Mammary epithelial cell (primary cell): ENCODE measurements at places on chromosomes 5 and 9.

DNA sequence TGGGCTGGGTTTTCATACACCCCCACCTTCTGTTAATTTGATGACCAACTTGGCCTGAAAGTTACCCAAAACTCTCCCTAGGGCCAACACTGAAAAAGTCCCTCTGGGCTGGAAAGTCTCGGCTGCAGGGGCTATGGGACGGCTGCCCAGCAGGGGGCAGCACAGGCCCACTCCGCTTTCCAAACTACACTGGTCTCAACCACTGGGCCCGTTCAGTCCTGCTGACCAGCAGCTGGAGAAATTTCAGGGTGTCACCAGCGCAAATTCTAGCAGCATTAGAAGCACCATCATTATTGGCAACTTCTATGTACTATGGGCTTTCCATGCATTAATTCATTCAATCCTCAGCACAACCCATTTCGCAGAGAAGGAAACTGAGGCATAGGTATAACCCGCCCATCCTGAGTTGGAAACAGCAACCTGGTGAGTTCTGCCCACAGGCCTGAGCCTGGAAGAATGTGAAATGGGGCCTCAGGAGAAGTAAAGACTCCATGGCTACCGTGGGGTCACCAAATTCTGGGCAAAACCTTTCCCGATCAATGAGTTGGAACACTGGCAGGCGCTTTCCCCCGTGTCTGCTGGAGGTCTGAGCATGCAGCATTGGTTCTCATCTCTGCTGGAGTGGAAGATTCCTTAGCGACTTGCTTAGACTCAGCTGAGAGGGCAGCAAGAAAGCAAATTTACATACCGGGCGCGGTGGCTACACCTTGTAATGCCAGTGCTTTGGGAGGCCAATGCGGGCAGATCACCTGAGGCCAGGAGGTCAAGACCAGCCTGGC lies 9.7 kb downstream of the ORM2 start:
- peak; percentile 37 for DNase-seq

DNA sequence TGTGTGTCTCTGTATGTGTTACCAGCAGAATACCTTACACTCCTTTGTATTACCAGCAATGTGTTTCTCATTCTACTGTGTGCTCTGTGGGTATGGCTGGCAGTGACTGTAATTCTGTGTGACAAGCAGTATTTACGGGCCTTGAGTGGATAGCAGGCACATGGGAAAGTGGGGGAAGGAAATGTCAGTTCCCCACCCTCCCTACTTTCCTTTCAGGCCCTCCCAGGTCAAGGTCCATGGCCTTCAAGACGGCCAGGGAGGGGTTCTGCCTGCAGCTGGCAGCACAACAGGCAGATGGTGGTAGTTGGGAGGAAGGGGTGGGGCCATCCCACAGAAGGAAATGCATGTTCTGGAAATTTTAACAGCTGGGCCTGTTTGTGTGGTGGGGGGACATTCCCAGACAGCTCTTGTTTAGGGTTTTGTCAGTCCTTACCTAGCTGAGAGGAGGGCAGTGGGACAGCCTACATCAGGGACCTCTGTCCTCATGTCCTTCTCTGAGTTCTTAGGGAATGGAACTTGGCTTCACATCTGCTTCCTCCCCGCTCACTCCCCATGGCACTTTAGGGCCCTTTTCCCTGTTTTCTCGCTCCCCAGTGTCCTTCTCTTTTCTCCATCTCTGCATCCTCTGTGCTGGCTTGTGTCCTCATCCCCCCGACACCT lies 14.6 kb upstream of the TNIP1 start:
- DNase-seq = no peak

- DNase-seq = no peak
Measured at GRCh38 chr5:121090822-121091221, 626.7 kb downstream of the PRR16 start.

DNA sequence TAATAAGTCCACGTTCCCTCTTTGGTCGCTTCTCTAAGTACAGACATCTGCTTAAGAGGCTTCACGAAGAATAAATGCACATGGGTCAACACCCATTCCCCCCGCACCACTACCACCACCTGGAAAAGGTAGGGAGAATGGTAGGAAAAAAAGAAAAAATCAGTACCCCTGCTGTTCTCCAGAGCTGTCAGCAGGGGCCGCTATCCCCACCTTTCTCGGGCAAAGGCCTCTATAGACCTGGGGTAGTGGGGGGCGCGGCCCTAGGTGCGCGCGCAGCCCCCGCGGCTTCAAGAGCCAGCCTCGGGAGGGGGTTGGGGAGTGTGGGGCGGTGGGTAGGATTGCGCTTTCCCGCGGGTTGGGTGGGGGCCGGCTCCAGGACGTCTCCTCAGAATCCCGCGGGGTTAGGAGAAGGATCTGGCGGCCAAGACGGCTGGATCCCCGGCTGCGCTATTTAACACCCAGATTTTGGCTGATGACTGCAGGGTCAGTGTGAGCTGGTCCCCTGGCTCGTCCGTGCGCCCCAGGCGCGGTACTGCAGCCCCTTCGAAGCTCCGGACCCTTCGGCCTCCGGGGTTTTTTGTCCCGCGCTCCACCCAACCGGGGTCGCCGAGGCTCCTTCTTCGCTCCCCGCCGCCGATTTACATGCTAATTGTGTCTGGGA lies 1.6 kb upstream of the SEMA6A start:
- DNase-seq = peak; percentile 58

- no peak for DNase-seq
Measured at GRCh38 chr9:100086097-100086635, 12.6 kb downstream of the ERP44 start.

DNA sequence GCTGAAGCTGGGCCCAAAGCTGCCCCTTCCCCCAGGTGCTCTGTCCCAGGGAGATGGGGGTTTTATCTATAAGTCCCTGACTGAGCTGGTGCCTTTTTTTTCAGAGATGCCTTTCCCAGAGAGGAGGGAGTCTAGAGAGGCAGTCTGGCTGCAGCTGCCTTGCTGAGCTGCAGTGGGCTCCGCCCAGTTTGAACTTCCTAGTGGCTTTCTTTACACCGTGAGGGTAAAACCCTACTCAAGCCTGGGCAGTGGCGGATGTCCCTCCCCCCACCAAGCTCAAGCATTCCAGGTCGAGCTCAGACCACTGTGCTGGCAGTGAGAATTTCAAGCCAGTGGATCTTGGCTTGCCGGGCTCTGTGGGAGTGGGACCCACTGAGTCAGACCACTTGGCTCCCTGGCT lies 41.3 kb downstream of the CAVIN4 start:
- DNase-seq = no peak

DNA sequence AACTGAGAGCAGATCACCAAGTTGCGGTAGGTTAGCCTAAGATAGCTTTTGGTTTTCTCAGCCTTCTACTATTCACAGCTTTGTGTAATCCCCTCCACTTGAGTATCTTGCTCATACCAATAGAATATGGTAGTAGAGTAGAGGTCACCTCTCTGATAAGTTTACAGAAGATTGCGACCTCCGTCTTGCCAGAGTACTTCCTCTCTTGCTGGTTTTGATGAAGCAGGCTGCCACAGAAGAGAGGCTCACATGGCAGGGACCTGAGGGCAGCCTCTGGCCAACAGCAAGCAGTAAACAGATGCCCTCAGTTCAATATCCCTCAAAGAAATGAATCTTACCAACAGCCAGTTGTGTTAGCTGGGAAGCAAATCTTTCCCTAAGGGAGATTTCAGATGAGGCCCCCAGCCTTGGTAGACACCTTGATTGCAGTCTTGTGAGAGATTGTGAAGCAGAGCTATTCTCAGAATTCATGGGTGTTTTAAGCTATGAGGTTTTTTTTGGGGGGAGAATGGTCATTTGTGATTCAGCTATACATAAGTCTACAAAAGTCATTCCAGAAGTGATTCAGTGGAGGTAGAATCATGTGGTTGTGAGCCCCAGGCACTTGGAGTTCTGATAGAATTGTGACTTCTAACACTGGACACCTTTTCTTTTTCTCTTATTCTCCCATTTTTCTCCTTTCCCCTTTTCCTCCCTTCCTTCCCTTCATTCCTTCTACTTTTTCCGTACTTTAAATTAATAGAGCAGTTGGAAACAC lies 22.7 kb upstream of the CDKN2B start:
- peak; percentile 75 for DNase-seq

DNA sequence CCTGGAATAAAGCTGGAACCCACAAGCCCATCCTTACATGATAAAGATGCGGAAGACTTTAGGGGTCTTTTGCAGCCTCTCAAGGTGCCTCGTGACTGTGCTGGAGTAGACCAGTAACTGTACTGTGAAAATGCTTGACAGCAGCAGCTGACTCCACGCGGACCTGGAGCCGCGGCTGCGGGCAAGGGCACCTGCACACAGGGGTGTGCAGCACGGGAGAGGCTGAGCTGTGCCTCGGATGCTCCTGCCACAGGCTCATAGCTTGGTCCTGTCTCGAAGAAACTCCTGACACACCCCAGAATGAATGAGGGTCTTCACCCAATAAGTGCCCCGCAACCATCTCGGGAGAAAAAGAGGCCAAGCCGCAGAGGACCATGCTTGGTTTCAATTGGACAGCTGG lies 40.3 kb upstream of the CEP72 start:
- no peak for DNase-seq

GRCh38 chr5:72556351-72557166 lies 49.3 kb upstream of the ZNF366 start:
- no peak for DNase-seq

DNA sequence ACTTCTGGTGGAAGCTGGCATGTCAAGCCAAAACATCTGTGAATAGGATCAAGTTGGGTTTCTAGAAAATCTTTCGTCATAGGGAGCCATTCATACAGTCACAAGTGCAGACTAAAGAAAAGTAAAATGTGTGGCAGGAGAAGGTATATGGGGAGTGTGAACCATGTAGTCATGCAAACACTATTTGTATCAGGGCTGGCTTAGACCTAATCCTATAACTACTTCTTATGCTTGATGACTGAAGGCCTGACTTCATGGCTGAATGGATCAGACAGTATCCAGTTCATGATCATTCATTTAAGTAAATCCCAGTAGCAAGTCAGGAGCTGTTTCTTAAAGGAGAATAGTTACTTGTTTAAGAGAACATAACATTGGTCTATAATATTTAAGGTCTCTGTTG lies 63.8 kb upstream of the DAPK1 start:
- peak; percentile 8 for DNase-seq

GRCh38 chr9:1977026-1977425 lies 38.1 kb upstream of the SMARCA2 start:
- peak; percentile 28 for DNase-seq

DNA sequence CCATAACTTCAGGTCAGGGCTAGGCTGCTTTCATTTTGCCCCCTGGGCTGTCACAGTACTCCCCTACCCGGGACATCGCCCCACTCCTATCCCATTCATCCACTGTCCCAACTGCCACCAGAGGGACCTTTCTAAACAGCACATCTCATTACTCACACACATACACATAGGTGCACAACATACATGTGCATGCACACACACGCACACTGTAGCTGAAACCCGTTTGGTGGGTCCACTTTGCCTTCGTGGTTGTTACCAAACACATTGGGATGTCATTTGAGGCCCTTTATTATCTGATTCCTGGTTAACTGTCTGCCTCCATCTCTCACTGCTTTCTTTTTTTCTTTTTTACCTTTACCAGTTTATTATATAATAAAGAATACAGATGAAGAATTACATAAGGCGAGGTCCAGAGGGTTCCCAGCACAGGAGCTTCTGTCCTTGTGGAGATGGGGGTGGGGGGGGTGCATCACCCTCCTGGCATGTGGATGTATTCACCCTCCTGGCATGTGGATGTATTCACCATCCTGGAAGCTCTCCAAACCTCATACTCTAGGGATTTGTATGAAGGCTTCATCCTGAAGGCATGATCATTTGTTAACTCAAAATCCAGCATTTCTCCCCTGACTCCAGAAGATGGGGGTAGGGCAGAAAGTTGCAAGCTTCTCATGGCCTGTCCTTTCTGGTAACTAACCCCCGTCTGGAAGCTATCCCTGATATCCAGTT lies 186.0 kb downstream of the GOLPH3 start:
- DNase-seq = peak; percentile 93

DNA sequence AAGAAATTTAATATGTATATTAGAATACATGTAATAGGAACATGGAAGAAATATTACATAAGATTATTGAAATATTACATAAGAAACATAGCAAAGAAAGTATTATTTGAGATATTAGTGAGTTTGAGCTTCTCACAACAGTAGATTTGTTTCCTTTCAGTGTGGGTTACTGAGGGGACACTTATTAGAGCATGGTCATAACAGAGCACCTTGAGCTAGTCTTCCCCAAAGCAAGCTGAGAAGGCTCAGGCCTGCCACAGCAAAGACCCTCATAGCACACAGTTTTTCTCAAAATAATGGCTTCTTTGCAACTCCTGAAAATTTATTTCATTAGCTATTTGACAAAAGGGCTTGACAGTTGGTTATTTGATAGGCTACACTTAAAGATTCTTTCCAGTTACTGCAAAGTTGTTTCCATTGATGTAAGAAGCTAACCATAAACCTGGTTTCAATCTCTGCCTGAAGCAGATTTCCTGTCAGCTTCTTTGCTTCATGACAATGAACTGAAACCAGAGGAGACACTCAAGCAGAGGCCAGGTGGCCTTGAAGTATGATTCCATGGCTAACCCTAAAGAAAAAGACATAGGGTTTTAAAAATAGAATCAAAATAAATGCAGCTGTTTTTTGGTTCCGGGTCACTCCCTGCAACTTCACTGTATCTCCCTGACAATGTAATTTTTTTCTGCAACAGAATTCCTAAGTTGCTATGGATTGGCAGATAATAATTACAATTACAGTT lies 68.6 kb downstream of the ERMP1 start:
- DNase-seq = no peak

DNA sequence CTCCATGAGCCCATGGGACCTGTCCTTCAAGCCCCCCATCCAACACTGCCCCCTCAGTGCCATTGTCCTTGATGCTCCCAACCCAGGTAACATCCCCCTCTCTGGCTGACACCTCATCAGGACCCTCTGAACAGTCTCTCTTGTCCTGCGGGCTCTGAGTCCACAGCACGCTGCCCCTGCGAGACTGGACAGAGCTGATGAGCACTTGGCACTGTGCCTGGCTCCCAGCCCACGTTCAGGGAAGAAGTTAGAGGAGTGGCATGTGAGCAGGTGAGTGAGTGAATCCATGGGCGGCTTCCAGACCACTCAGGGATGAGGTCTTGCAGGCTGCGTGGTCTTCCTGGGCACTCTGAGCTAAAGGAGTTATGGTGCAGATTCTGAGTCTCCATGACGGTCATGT lies 70.7 kb downstream of the PAX5 start:
- no peak for DNase-seq

- no peak for DNase-seq
Measured at GRCh38 chr5:87246061-87246460, 21.6 kb upstream of the RASA1 start.

GRCh38 chr9:35385042-35385441 lies 104.9 kb upstream of the RUSC2 start:
- peak; percentile 14 for DNase-seq

DNA sequence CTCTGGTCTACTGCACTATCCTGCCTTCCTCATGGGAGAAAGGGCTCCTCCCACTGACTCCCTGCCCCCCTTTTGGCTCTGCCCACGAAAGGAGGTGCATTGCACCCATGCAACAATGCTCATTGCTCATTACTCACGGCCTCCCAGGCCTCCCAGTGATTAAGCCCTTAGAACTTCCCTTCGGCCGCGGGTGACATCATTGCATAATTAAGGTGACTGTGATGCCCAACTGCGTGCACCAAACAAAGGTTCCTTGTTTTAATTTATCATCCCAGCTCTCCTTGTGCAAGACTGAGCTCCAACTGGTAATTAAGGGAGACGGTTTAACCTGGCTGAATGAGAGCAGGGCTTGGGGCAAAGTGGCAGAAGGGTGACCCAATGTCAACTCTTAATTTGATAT lies 180.4 kb downstream of the GAS1 start:
- DNase-seq = peak; percentile 98
